ENCODE measurements at places on chromosomes 3 and 15.

- no peak for DNase-seq
Observed at GRCh38 chr3:52872245-52872644, 25.1 kb downstream of the STIMATE start.

DNA sequence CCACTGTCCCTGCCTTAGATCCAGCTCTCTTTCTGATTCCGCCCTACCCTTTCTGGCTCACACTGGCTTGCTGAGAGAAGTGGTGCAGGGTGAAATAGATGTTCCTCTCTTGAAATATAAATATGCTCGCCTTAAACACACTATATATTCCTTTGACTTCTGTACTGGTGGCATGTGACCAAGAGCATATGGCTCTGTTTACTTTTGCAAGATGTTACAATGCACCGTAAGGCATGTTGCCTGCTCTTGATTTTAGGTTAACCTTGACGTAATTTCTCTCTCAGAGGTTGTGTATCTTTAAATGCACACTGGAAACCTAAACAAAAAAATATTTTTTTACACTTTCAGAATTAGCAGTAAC, 749 bp downstream of the RSRC1 start:
- DNase-seq, result no peak

- no peak for DNase-seq
Observed at GRCh38 chr3:102089904-102090720, 240.8 kb downstream of the NFKBIZ start.

- DNase-seq, result no peak
Observed at GRCh38 chr3:57659806-57660439, 33.0 kb downstream of the DENND6A start.

- DNase-seq, result no peak
Observed at GRCh38 chr3:76615719-76616118, 424.2 kb upstream of the ROBO2 start.

DNA sequence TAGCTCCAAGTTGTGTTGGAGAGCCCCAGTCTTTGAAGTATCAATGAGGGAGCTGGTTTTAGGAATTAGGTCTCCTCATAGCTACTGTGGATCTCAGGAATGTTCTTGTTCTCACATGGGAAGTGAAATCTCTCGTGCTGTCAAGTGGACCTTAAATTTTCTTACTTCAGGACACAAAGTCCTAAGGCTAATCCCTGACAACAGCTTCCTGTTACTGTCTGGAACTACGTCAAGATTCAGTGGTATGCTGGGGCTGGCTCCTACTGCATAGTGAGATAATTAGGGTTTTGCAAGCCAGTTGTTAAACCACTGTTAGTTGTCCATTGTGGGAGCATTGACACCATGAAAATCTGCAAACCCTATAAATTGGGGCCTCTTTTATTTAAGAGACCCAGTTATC, 22.8 kb downstream of the MESP1 start:
- DNase-seq, result no peak

- DNase-seq, result no peak
Observed at GRCh38 chr3:43794776-43795175, 104.0 kb downstream of the ABHD5 start.

DNA sequence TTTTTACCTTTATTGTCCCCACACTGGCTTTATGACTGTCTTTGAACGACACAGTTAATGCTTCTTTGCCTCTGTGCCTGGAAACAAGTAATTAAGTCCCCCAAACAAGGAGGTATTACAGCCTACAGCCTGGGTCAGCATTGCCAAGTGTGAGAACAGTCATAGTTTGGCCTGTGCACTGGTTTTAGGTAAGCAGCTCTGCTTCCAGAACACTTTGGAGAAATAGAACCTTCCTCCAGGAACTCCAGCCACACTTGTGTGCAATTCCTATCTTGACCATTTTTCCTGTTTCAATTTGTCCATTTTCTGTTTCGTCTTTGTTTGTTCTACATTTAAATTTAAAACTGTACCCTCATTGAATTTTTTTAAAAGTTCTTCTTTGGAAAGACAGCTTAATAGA, 568.2 kb downstream of the TUSC7 start:
- no peak for DNase-seq

GRCh38 chr3:46334741-46335478, 19.0 kb upstream of the CCR2 start:
- no peak for DNase-seq

- DNase-seq, result no peak
Observed at GRCh38 chr3:102224171-102224570, 210.6 kb upstream of the ZPLD1 start.

DNA sequence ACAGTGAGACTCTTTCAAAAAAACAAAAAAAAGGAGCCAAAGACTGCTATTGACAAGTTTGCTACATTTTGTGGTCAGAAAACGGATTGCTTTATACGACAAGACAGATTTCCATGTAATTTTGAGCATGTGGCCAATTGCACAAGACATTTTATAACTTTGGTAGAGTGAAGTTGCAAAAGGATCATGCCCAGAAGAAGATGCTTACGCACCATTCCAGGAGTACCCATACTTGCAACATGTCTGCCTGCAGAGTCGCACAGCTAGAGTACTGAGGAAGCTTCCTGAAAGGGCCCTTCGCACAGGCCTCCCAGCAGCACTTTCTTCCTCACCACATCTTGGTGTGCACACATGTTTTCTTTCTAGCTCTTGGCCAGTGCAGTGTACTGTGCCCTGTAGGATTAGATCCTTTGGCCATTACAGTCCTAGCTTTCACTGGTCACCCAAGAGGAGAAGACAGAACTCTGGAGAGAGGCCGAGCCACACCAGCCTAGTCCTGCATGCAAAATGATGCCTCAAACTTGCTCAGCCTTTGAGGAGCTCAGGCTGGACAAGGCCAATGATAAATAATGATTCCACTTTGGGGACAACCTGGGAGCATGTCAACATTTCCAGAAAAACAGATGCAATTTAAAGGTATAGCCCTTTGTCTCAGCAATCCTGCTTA, 11.7 kb downstream of the CHDH start:
- no peak for DNase-seq

GRCh38 chr3:13025090-13025489, 48.1 kb downstream of the IQSEC1 start:
- no peak for DNase-seq

DNA sequence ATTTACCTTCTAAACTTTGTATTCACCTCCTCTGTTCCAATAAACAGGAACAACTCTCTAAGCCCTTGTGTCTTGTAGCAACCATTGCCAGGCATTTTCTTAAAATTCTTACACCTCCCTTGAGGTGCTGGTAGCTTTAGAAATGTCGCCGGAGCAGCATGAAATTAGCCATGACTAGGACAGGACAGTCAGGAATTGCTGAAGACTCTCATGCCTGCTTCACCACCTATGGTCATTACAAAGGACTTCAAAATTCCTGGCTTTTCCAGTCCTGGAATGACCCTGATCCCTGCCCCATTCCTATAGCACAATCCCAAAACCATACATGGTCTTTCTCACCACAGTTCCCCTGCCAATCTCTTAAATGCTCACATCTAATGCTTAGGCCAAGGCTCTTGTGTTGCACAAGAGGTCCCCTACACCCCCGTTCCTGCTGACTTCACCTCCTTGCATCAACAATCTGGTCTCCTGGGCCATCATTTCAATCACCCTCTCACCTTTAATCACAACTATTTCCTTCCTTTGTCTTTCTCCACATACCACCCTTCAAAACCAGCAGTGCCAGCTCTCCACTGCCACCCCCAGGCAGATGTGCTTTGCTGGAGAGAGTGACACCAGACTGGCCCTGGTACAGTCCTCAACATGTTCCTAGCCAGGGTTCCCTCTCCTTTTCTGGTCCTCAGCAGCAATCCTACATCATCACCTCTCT, 113.2 kb upstream of the TJP1 start:
- no peak for DNase-seq

DNA sequence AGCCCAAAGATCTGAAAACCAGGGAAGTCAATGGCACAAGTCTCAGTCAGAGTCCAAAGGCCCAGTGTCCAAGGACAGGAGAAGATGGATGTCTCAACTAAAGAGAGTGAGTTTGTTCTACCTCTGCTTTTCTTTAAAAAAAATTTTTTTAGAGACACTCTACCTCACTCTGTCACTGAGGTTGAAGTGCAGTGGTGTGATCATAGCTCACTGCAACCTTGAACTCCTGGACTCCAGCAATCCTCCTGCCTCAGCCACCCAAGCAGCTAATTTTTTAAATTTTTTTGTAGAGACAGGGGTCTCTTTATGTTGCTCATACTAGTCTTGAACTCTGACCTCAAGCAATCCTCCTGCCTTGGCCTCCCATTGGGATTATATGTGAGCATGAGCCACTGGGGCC, 39.9 kb upstream of the KPNA4 start:
- no peak for DNase-seq

GRCh38 chr3:20529911-20530310, 343.9 kb upstream of the SGO1 start:
- no peak for DNase-seq

DNA sequence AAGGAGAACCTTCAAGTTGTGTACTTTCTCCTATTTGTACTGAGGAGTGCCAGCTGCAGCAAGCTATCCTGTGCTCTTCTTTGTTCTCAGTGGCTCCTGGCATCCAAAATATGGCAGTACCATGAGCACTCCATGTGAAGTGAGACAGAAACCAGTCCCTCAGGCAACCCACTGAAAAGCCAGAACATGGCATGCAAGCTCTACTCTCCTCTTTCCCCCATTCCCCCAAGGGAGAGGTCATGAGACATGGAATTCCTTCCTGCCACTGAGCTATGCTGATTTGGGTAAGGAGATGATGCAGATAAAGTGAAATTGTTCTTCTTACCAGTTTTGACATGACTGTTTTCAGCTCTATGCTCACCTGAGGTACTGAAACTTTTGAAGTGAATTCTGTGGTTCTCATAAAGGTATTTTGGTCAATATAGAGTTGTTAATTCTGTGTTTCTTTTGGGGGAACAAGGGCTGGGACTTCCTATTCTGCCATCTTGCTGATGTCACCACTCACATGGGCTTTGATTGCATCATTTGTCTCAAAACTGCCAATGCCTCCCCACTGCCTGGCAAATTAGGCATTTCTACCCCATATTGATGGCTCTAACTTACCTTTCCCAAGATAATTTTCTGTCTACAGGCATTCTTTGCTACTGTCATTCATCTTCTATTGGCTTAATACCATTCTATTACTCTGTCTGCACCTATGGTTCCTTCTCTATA, 22.8 kb upstream of the CEP152 start:
- DNase-seq, result no peak

DNA sequence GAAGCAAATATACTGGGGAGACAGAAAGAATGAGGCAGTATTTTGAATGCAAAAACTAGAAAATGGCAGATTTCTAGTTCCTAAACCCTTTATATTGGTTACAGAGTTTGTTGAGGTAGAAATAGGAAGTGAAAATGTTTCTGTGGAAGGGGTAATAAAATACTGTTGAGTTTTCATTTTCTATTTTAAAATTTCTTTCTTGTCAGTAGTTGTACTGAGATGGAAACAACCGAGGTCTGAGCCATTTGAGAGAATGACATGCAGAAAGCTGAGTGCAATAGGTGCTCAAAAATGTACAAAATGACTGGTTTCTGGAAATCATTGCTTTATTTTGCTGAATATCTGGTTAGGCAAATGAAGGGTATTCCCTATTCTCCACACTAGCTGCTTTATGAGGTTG, 361.4 kb downstream of the CHL1 start:
- DNase-seq, result no peak

GRCh38 chr15:95134431-95135110, 903.2 kb downstream of the MCTP2 start:
- no peak for DNase-seq

DNA sequence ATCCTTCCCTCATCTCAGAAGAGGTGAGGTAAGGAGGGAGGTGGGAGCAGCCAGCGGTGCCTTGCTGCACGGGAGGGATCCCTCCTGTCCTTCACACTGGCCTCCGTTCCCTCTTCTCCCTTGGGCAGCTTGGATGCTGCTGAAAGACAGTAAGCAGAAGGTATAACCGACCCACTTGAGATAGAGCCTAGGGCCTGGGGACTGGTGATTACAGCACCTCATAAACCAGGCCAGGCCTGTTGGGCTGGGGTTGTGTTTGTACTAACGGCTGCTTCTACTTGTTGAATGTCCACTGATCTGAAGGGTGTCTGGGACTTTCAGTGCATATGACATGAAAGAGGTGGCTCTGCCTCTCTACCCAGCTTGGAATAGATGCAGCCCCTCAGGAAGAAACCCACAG, 25.0 kb downstream of the SEMA6D start:
- DNase-seq, result no peak

DNA sequence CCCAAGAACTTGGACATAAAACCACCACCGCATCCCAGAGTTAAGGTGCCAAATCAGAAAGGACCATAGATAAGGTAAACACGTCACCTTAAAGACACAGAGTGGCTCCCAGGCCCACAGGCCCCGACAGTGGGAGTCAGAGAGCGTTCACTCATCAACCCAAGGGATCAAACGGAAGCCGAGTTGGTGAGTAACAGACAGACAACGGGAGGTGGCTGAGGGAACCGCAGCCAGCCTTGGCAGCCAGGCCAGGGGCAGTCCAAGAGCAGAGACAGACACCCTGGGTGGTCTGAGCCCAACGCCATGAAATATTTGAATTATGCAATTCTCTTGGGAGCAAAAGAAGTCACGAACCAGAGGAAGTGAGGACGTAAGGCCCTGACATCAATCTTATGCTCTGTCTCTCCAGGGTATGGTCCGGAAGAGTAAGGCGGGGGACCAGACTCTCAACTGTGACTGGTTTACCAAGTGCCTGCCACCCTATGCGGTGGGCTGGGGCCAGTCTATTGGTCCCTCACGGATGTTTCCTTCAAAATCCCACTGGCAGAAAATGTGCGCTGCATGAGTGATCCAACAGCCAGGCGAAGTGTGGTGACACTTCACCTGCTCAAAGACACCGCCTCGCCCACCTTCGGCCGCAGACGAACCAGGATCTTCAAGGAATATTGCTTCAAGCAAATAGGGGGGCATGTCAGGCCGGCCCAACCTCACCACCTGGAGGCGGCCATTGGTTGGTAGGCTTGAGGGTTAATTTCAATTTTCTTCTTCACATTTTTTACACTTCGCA, 34.3 kb downstream of the TMEM44 start:
- no peak for DNase-seq

DNA sequence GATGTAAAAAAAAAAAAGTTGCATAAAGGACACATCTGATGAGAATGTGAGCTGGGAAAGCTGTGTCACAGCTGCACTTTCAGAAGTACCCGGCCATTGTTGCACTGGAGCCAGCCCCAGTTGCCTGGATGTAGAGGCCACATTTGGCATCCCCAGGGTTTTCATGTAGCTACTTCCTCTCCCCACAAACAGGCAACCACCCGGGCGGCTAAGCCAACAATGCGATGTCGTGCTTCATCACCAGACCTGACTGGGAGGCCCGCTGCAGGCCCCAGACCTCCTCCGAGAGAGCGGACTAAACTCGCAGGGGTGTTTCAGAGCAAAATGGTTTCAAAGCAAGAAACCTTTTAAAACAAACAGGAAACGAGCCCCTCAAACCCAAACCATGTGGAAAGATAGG, 142.3 kb downstream of the TMCO5A start:
- DNase-seq, result no peak

DNA sequence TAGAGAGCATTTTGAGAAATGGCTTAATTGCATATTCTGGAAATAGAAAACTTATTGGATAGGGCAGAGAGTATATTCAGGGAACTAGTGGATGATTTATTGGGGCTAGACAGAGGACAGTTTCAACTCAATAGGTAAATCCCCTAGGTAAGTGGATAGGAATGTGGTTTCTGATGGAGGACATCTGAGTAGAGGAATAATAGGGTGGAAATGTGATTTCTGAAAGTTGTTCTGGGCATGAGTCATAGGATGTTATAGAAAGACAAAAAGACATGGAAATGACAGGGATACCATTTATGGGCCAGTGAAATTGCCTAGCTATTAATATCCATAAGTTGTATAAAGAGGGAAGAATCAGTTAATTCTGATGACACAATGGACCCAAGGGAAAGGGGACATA, 563.3 kb upstream of the GOLIM4 start:
- DNase-seq, result no peak
